ENCODE measurements at places on chromosomes 2 and 18.

- no peak for DNase-seq
Measured at GRCh38 chr2:67626656-67627055, 229.5 kb downstream of the ETAA1 start.

DNA sequence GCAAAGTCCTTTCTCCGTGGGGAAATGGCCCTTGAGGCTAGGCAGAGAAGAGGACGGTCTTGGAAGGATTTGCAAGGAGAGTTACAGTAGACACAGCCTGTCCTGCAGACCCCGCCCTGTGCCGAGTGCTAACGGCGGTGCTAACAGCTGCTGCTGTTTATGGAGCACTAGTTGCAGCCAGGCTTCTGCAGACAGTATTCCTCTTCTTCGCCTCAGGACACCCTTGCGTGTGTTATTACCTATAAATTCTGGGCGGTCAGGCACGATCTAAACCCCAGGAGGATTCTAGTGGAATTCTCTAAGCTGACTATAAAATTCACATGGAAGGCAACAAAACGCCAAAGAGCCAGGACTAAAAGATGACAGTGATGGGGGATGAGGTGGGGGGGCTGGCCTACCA is 139.8 kb downstream of the GLI2 start:
- DNase-seq = no peak

GRCh38 chr2:14673351-14673875 is 40.9 kb downstream of the LRATD1 start:
- no peak for DNase-seq

DNA sequence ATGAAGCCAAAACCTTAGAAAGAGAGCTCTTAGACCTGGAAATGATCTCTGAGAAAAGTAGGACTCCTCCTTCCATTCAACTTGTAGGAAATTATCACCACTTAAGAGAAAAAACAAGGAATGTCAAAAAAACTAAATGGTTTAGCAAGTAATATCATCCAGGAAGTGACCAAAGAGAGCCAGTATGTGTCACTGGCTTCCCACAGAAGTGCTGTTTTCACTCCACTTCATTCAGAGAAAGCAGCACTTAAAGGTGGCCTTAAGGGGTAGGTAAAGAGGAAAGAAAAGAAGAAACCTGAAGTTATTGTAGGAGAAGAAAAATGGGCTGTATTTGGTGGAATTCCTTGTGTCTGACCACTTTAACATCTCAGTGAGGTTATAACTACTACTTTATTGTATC is 414.4 kb upstream of the ETAA1 start:
- no peak for DNase-seq

GRCh38 chr2:202717598-202718310 is 83.0 kb downstream of the FAM117B start:
- no peak for DNase-seq

- no peak for DNase-seq
Measured at GRCh38 chr2:20537423-20538307, 90.8 kb downstream of the RHOB start.

DNA sequence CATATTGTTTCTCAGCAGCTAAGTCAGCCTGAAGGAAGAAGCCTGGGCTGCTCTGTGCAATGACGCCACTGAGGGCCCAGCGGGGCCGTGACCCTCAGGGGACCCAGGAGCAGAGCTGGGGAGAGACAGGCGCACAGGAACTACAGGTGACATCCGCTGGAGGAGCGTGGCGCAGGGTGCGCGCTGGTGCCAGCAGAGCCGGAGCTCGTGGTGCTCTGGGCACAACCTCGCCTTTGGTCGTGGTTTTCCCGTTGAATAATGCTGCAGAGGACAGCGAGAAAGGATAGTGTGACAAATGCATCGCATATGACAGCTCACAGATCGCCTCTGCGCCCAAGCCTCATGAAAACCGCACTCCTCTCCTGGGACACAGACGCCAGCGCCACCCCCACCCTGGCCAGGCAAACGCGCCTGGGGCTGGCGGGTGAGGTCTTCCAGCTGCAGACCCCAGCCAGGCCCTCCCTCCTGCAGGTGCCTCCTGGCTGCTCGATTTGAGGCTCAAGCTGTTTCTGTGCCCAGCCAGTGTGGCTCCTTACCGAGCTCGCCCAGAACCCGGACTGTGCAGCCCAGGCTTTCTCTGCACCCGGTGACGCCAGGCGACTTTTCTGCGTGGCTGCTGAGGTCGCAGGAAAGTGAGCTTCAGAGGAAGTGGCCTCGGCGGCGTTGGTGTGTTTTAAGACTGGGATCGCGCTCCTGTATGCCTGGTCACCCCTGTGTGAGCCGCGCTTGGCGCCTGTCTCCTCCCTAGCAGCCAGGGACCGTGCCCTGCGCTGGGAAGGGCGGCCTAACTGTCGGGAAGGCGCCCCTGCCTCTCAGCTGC is 583.1 kb upstream of the HS6ST1 start:
- no peak for DNase-seq

All from stimulated activated CD4-positive, alpha-beta T cell treated with anti-CD3 and anti-CD28 coated beads, TNF-alpha, amount 100 ng/mL, for 24 hours (primary cell).